ENCODE measurements at places on chromosomes 6 and 20.

DNA sequence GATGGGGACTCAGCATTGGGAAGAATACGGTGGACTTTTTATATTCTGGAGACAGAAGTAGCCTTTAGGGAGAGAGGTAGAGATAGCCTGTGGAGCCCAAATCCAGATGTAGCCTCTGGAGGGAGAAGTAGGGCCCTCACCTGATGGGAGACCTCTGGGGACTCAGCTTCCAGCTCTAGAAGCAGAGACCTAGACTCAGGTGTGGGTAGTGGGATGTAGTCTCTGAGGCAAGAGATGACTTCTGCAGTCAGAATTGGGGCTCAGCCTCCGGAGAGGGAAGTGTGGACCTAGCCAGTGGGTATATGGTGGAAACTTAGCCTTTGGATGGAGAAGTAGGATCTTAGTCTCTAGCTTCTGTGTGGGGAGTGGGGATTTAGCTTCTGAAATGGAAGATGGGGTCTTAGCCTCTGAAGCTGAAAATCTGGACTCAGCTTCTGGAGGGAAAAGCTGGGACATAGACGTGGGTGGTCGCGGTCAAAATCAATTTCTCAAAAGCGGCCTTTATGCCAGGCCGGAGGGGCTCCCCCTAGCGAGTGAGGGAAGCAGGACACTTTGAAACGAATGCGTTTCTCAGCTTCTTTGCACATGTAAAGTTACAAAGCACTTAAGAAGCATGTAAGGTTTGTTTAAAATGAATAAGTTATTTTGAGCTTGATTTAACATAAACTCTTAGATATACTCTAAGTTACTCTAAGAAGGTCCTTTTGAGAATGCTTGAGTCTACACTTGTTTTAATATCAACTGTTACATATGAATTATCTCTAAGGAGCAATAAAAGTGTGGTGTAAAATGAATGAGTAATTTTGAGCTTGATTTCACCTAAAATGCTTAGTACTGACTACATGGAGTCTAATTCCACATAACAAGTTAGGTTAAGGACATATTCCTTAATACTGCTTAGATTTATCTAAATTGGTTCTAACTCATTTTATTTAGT lies 12.9 kb upstream of the ZNF343 start:
- no peak for DNase-seq

DNA sequence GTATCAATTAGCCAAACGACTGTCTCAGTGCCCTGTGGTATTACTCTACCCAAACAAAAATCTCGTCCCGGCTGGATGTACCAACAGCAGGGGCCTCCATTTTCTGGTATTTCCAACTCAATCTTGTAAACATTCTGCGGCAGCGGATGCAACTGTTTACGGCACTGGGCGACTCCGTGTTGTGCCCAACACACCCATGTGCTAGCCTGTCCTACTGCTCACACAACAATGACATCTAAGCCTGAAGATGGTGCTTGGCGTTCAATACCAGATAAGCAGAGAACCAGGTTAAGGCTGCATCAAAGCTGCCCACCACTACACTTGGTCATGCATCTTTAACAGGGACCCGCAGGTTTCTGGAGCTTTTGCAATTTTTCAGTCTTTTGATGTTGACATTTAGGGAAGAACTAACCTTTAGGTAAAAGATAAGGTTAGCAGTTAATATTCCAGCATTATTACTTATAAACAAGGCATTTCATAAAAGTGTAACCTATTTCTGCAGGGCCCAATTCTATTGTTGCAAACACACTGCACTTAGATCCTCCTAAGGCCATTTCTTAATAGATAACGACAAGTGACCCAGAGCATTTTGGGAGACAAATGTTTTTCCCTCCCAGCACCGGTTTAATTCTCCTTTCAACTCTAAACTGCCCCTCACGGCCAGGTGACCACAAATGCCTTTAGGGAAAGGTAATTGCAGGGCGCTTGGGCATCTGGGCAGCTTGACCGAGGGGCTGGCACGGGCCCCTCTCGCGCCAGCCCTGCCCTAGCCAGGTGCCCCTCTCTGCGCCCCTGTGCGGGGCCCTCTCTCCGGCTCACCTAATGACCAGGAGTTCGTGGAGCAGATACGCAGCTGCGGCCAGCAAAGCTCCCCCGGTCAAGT lies 945 bp downstream of the FAXC start:
- no peak for DNase-seq

DNA sequence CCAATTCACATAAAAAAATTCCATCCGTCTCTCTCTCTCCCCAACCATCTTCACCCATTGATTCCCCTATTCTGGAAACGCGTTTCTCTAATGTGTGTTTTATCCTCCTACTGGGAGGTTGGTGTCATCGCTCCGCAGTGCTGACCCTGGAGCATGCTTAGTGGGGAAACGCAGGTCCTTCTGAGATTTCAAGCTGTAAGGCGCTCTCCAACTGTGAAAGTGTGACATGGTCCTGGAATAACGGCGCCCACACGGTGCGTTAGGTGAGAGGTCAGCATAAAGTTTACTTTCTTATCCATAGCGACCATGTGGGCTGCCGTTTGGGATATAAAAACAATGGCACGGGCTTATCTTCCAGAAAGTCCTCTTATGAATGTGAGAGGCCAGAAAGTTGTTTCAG lies 123.9 kb downstream of the WDR27 start:
- no peak for DNase-seq

DNA sequence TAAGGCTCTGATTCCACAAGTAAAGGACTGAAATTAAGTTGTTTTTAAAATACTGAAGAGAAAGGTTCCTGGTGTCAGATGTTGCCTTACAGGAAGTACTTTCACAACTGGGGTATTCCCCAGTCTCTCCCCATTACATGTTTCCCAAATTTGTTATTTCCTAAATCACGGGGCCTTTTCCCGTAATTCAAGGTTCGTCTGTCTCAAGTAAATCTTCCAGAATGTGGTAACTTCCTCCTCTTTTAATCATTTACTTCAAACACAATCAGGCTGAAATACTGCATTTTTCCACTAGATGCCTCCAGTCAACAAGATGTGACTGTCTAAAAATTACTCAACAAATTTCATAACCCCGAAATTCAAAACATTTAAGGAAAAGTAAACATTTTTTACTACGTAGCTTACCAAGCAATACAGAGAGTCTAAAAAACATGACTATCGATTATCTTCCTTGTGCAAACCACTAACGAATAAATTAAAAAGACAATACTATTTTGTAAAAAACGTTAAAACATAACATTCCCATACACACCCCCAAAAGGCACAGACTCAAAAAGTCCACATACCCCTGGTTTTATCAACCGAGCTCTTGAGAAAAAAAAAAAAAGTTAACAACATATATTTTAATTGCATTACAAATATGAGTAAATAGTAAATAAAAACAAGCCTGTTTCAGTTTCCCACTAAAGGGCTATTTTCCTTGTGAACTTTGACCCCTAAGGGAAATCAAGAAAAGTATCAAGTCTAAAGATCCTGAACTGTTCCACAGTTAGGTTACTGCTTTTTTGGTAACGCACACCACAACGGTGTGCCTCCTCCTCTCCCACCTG lies 1.7 kb downstream of the SOD2 start:
- DNase-seq, result peak; percentile 12

- no peak for DNase-seq
Observed at GRCh38 chr20:62537649-62538292, 62.0 kb upstream of the GATA5 start.

- peak; percentile 14 for DNase-seq
Observed at GRCh38 chr6:166786704-166787293, 159.7 kb upstream of the RPS6KA2 start.

- DNase-seq, result no peak
Observed at GRCh38 chr20:8997701-8998117, 71.2 kb upstream of the PLCB4 start.

DNA sequence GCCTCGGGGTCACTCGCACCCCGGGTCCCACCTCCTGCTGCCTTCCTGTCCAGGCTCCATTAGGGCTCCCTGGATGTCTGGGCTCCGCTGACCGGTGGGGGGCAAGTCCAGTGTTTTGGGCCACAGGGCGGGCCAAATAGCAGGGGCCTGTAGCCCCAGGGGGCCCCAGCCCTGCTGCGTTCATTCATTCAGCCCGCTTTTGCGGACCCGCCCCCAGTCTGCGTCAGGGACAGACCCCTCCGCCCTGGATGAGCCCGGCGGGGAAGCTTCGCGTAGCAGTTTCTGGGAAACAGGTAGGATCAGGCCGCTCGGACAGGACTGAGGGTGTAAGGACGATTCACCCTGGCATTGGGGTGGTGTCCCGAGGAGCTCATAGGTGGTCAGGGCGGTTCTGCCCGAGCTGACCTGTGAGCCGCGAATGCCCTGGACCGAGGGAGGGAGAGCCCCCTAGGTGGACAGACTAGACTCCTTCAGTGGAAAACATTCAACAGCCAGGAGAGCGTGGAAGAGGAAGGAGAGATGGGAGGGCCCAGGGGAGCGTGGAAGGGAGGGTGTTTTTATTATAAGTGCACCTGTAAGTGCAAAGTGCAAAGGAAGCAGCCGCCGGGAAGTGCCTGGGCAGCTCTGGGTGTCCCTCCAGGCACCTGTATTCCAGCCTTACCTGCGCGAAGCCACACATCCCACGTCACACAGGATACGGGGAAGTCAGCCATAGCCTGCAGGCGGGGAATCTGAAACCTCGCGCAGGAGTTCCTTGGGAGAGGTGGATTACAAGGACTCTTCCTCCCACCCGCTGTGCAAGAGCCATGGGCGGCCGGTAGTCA lies 662 bp downstream of the ENTPD6 start:
- no peak for DNase-seq

DNA sequence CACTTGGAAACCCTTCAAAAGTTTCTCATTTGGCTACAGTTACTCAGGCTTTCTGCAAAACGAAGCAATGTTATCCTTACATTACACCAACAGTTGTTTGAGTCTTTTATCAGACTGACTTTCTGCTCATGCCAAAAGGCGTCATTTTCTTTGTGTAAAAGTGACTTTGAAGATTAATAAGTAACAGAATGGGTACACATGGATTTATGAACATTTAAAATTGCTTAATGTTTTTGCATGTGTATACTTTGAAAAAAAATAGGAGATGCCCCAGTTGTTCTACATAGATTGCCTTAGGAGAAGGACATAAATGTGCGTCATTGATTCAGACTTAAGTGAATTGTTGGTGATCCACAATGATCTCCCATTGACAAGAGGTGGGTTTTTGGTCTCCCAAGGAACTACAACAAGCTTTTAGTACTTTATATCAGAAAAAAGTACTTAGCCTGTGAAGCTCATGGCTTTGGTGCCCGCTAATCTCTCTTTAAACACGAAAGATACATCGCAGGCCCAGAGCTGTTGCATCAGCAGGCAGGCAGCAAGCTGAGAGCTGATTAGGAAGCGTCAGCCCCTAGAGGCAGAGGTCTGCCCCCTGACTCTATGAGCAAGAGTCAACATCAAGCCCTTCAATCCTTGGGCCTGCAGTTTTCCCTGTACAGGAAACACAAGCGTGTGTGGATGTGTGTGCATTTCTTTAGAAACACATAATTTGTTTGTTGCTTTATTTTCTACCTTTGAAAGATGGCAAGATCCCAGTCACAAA lies 45.9 kb downstream of the SLC22A3 start:
- no peak for DNase-seq

DNA sequence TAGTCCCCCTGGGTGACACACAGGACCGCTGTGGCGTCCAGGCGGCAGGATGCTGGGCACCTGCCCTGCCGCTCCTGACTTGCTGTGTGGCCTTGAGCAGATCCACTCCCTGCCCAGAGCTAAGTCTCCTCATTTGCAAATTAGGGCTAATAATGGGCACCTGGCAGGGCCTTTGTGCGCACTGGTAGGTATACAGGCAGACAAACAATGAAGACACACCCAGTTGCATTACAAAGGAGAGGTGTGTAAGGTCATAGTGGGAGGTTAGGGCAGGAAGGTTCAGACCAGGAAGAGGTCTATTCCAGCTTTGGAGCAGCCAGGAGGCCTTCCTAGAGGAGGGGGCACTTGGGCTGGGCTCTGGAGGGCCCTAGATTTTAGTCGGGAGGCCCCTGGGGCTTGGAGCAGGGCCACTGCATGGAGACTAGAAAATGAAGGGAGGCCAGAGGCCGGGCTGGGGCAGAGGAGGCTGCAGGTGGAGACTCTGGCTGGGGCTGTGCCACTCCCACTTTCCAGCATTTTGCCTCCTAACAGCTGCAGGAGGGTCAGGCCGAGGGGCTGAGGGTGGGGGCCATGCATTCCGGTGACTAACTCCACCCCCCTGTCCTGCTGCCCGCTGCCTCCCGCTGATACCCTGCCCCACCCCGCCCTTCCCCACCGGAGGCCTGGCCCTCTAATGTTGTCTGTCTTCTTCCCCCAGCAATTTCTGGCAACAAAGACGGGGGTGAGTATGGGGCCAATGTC lies 28.5 kb downstream of the MYH7B start:
- DNase-seq, result no peak

DNA sequence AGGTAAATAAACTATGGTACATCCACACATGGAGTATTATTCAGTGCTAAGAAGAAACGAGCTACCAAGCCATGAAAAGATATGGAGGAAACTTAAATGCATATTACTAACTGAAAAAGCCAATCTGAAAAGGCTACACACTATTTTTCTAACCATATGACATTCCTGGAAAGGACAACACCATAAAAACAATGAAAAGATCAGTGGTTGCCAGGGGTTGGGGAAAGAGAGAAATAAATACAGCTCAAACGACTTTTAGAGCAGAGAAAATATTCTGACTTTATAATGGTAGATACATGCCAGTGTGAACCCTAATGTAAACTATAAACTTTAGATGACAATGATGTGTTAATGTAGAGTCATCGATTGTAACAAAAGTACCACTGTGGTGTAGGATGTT lies 225.9 kb upstream of the BTBD3 start:
- no peak for DNase-seq

DNA sequence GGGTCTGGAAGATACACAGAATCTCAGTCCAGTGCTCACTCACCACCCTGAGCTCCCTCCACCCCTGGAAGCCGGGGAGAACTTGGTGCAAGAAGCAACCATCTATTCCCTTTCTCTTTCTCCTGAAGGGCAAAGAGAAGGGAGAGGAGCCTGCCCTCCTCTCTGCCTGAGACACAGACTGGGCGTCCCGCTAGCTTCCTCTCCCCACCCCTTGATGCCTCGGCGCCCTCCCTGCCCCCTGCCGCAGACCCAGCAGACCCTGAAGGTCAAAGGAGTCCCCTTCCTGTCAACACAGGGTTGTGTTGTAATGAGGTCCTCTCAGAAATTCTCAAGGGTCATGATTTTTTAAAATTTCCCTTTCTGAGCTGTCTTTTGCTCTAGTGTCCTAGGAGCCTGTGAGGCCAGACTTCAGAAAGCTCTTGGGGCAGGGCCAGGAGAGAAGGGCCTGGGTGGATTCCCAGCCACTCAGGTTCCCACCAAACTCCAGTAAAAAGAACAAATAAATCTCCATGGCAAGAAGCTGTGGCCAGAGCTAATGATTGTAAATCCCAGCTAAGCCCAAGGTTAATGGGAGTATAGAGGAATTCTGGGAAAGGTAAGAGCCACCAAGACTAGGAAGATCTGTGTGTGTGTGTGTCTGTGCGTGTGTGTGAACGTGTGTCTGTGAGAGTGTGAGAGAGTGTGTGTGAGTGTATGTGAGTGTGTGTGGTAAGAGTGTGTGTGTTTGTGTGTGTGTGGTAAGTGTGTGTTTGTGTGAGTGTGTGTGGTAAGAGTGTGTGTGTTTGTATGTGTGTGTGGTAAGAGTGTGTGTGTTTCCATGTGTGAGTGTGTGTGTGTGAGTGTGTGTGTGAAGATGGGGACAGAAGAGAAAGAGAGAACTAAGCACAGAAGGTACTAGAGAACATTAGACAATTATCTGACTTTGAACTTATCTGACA lies 1.1 kb upstream of the JPH2 start:
- DNase-seq, result no peak
